Left cardiac atrium (tissue), 4 donors: ENCODE measurements at places on chromosomes 6 and 20. TPM values are rescaled to one million over a fixed set of nuclear protein-coding genes. Genes with fewer than 3 reads are reported as not detected.

DNA sequence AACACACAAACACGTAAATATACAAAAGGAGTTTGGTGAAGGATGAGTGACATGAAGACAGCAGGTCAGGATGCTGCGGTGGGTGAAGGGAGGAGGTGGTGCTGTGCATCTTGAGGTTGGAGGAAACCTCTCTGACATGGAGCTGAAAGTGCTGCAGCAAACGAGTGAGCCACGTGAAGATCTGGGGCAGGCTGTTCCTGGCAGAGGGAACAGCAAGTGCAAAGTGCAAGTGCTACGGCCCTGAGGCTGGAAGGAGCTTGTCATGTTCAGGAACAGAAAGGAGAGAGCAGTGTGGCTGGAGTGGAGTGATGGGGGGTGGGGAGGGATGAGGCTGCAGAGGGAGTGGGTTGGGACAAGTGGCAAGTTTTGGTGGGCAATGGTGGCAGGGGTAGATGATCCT is 24.8 kb upstream of the ANGPT4 start:
- DNase-seq, result no peak

DNA sequence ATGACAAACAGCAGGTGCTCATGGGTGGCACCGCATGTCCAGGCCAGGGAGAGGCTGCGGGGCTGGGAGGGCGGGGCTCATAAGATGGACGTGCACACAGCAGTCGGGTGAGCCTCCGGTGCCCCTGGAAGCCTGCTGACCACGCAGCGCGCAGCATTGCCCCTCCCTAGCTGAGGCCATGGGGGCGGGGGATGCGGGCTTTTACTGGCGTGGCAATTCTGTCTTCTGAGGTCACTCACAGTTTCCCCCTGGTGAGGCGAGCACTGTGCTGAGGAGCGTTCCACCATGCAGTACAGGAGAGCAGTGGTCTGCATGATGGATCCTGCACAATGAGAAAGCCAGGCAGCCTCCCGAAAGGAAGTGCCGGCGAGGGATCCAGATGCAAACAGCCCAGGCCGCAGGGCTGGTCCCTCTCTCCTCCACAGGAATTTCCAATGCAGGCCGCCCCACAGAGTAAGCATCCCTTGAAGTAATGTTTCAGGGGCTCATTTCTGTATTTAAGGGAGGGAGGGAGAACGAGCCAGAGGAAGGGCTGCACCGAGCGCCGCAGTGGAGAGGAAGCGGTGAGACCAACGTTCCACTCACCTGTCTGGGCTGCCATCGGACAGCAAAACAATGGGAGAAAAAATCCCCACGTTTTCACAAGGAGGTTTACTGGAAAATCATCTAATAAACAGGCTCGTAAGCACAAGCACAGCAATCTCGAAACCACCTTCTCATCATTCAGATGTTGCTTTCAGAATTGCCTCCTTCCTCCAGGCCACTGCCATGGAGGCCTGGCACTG is 56.0 kb downstream of the IRF4 start:
- no peak for DNase-seq

Gene OXT
- total RNA-seq, result 0.92 TPM

Gene CRISP3
- total RNA-seq, result not detected

Gene MOCS1
- 26.2 TPM for total RNA-seq
